Uterus (tissue), 4 donors: ENCODE measurements at places on chromosomes 12 and 14.

- DNase-seq, result peak; percentile 69
These were observed 567.9 kb downstream of the MED13L start for GRCh38 chr12:115709540-115710011.

DNA sequence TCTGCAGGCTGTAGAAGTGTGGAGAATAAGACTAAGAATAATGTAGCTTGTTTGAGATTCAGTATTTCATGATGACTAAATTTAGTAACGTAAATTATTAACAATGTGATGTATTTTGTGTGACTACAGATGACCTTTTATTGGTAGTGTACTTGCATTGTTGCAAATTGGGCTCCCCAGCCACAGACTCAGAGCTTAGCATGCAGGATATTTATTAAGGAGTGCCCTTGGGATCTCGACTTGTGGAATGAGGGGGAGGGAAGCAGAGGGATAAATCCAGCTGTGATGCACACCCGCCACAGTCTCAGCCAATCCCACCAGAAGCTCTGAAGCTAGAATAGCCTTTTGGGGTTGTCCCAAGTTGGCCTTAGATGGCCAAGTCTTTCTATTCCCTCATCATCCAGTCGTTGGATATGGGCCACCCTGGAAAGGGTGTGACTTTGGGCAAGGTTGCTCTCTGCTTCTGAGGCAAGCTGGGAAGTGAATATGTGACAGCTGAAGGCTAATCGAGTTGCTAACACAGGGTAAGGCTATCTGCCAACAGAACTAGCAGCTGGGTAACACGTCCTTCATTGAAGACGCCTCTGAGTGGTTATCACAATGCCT is 42.1 kb upstream of the USP44 start:
- DNase-seq, result no peak

DNA sequence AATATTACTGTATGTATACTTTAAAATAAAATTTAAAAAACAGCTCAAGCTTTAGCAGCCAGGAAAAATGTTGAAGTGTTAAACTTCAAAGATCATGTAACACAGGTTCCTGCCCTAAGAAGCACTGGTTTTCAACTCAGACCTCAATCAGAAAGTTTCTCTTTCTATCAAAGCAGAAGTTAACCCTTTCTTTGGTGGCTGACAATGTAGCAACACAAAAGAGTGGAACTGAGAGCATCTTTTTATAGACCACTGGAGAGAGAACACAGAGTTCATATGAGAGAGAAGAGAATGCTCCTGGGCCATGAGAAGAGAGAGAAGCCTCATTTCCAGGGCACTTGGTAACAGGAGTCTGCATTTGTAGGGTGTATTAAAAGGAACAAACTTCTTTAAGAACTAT is 42.2 kb upstream of the KTN1 start:
- DNase-seq, result no peak

GRCh38 chr12:94098466-94098865 is 49.9 kb upstream of the PLXNC1 start:
- DNase-seq, result no peak

- DNase-seq, result no peak
These were observed 128.1 kb upstream of the C14orf180 start for GRCh38 chr14:104451474-104451873.

DNA sequence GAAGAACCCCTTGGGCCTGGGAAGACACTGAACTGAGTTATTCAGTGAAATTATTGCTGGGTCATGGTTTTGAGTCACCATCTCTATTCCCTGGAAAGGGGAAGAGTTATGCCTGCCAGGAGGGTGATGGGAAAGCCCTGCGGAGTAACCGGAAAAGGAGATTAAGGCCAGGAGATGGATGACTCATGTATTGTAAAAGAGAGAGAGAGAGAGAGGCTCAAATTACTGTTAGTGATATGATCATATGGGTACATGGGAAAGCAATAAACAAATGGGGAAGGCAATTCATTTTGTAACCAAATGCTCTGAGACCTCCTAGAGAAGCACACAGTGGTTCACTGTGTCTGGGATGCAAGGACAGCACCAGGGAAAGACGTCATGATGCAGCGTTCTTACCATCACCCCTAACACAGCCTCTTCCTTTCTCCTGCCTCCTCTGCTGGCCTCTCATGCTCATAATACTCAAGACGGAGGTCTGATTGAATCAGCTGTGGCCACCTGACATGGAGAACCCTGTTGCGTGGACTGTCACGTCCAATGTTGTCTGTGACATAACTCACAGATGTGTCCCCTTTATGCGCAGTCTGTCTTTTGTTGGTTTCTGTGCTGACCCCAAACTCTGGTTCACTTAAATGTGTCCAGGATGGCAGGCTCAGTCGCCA is 243.7 kb downstream of the TMEM132D start:
- DNase-seq, result no peak

GRCh38 chr12:123089631-123090353 is 61.1 kb downstream of the PITPNM2 start:
- DNase-seq, result no peak

DNA sequence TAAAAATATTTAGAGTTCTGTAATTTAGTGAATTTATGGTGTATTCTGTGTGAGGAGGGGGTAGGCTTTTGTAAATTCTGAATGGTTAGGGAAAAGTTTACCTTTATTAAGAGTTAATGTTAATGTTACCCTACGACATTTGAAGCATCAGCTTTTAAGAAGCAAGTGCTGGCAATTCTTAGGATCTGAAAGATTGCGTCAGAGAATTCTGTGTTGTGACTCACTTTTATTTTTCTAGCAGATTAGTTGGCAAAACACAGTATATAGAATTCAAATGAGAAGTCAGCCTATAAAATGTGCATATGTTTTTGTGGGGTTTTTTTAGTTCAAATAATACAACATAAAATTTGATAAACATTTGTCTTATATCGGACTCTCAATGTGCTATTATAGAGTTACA is 97.6 kb downstream of the RAD52 start:
- DNase-seq, result no peak
